AG04450 (cell line): ENCODE measurements at places on chromosomes 7 and 10.

GRCh38 chr7:25122373-25122772 is 2.7 kb downstream of the CYCS start:
- DNase-seq: no peak

- peak; percentile 75 for DNase-seq
Measured at GRCh38 chr7:47669178-47669891, 87.4 kb upstream of the TNS3 start.

GRCh38 chr10:73338801-73339368 is 19.8 kb downstream of the CFAP70 start:
- DNase-seq: no peak

GRCh38 chr7:51374936-51375335 is 58.3 kb upstream of the COBL start:
- no peak for DNase-seq

DNA sequence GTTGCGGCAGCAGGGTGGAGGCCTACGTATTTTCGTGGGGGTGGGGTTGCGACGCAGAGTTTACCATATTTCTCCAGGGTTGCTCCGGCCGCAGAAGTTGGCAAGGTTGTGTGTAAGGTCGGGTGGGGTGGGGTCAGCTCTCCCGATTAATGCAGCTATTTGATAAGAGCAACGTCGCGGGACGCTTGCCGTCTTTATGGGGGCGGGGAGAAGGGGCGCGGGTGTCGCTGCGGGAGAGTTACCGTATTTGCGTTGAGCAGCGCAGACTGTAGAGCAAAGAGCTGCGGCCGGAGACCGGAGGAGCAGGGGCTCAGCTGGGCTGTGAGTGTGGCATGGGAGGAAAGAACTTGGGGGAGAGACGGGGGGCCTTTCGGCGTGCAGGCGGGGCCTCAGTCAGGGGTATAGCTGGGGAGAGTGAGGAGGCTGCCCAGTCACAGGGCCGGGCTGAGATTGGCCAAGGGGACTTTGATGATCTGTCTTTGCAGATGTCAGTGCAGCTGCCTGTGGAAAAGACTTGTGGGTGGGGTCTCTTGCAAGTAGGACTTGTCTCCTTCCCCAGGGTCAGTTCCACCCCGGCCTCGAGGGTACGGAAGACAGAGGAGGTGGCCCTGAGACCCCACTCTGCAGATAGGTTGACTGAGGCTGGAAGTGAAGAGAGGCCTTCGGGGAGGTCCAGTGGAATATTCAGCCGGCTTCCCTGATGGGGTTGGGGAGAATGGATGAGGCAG is 26.6 kb downstream of the ZNF775 start:
- DNase-seq: no peak

GRCh38 chr7:101377189-101377736 is 14.6 kb downstream of the COL26A1 start:
- no peak for DNase-seq

GRCh38 chr10:44413416-44413815 is 28.5 kb upstream of the CXCL12 start:
- DNase-seq: no peak

DNA sequence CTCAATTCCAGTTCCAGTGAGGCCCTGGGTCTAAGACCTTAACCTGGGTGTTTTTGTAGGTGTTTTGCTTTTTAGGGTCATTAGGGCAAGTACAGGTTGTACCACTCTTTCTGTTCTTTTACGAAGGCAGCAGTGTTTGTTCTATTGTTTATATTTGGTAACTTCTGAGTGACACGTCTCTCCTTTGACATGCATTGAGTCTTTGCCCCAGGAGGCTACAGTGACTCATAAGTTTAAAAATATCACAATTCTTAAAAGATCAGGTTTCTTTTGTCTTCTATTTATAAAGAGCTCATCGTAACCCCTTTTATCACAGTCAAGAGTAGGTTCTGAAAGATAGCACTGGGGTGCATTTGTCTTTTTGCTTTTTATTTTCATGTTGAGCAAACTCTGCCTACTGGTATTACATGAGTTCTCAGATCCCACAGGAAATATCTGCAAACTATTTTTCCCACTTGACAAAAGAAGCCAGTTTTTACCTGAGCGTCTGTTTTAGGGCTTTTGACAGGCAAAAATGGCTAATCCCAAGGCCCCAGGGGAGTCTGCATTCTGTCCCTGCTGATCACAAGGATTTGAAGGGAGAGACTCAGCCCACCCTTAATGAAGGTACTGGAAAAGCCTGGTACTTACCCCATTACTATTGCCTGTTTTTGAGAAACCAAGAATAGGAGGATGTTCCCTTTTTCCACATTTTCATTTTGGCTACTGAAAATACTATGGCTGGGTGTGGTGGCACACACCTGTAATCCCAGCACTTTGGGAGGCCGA is 7.9 kb downstream of the NUDT13 start:
- no peak for DNase-seq

DNA sequence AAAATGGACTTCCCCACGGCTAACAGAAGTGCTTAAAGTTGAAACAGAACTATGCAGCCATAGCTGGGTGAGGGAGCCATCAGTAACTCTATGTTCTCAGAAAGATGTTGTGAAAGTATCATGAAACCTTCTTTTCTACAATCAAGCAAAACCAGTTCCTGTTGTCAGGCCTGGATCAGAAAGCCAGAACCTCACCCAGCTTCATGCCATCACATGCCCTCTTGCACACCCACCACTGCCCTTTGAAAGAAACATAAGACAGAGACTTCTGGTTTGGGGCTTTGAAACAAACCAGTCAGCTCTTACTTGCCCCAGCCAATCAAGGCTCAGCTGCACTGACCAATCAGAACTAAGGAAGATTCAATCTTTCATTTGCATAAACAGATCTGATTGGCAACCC is 230.8 kb upstream of the FERD3L start:
- no peak for DNase-seq

GRCh38 chr10:43237631-43238446 is 29.0 kb downstream of the RASGEF1A start:
- no peak for DNase-seq

- DNase-seq: no peak
Measured at GRCh38 chr7:88306590-88307048, at the start of gene STEAP4. Gene STEAP4 (minus strand): TSS chr7:88306894. CDS start chr7:88284269, 22,625 bp downstream.

GRCh38 chr10:14665865-14666857 is 108.5 kb downstream of the FAM107B start:
- no peak for DNase-seq

- no peak for DNase-seq
Measured at GRCh38 chr7:98251231-98251600, 816 bp downstream of the TECPR1 start.

DNA sequence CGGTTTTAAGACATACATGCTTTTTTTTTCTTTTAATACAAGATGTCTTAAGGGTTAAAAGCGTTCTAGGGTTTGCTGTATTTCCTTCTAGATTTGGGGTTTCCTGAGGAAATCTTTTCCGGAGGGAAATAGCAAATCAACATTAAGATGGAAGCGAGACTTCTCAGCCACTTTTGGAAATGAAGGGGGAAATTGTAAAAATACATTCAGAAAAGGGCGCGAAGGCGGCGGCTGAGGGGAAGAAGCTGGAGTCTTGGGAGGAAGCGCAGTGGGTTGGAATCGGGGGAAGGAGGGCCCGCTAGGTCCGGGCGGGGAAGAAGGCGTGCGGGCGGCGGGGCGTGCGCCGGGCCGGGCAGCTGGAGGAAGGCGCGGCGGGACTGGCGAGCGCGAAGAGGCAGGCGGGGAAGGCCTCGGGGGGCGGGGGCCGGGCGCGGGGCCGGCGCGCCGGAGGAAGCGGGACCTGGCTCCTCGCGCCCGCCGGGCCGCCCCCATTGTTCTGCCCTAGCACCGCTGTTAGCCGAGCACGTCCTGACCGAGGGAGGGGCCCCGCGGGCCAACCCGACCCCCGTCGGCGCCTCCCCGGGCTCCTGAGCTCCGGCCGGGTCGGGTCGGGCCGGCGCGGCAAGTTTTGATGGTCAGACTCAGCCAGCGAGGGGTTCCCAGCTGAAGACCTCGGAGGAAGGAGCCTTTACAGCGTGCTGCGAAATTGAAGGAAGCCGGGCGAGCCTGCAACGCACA is 1.5 kb upstream of the SKIDA1 start:
- no peak for DNase-seq

- no peak for DNase-seq
Measured at GRCh38 chr7:154177584-154177983, 125.4 kb downstream of the DPP6 start.

DNA sequence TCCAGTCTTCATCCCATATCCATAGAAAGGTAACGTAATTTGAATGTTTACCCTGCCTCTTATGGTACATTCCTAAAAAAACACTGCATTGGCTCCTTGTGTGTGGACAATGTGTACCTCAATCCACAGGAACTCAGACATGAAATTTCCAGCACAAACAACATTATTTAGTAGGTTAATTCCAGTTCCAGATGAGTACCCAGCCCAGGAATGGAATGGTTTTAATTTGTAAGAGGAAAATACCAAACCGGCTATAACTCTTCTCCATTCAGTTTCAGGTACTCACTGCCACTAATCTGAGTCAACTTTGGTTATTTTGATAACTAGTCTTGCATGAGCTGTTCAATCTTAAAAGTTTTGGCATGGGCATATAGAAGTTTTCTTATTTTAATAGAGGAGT is 39.0 kb downstream of the TFPI2 start:
- no peak for DNase-seq

- peak; percentile 90 for DNase-seq
Measured at GRCh38 chr7:157309988-157310668, 26.7 kb upstream of the DNAJB6 start.
